ENCODE measurements at places on chromosomes 6 and 20.

DNA sequence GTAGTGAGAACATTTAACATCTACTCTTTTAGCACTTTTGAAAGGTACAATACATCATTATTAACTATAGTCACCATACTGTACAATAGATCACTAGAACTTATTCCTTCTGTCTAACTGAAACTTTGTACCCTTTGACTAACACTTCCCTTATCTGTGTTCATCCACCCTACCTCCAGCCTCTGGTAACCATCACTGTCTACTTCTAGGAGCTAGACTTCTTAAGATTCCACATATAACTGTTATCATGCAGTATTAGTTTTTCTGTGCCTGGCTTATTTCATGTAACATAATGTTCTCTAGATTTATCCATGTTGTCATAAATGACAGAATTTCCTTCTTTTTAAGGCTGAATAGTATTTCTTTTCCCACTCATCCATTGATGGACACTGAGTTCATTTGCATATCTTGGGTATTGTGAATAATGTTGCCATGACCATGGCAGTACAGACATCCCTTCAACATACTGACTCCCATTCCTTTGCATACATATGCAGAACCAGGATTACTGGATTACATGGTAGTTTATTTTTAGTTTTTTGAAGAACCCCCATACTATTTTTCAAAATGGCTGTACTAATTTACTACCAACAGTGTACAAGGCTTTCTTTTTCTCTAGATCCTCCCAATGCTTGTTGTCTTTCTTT is 135.7 kb downstream of the MOXD1 start:
- no peak for DNase-seq

DNA sequence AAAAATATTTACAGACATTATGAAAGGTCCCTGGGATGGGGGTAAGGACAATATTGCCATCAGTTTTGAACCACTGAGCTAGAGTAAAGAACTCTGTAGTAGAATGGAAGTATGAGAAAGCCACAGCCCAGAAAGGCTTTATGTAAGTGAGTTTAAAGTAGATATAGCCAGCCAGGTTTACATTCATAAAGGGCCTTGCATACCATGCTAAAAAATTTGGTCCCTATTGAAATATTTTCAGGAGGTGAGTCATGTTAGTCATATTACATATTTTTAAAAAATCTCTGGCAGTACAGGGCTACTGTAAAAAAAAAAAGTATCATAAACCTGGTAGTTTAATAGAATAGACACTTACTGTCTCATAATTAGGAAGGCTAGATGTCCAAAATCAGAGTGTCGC is 3.5 kb downstream of the ZKSCAN8 start:
- no peak for DNase-seq

DNA sequence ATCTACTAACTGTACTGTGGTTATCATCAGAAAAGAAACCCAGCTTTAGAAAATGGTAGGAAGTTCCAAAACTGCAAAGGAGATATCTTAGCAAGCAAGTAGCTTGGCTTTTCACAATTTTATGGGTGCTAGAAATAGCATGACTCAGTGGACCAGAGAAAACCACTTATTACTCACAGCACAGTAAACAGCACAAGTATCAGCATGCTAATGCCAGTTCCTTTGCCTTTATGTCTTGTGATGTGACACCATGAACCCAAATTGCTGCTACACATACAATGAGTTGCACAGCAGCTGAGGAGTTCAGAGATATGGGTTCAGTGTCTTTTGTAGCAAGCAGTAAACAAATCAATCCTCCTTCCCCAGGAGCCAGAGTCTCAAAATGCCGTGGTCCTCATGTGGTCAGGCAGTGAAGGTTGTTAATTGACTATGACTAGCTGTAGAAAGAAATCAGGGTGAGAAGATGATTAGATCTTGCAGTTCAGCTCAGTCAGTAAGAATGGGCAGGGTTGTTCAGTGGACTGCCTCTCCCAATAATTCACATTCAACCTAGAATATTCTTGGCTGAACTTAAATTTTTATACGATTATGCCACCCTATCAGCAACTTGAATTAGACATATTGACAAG is 73.3 kb downstream of the OPRM1 start:
- no peak for DNase-seq

DNA sequence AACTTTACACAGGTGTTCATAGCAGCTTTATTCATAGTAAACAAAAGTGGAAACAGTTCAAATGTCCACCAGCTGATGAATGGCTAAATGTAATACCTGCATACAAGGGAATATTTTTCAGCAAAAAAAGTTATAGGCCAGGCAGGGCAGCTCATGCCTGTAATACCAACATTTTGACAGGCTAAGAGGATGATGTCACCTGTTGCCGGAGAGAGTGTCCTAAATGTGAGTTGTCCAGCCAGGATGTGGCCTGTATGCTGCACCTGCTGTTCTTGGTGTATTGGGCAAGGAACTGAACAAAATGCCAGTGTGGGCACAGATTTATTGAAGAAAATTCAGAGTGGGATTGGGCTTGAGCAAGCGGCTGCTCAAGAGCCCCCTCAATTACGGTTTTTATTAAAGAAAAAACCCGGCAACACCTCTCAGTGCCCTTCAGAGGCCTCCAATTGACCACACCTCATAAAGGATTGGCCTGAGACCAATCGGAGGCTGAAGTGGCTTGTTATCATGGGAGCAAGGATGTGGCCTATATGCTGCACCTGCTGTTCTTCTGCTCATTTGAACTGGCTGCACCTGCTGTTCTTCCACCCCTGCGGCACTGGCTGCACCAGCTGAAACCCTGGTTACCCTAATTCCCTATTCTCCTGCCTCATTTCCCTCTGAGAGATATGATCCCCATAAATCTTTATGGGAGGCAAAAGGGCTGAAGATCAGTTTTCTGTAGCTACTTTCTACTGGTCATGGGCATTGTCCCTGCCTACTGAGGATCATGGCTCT is 164.3 kb upstream of the PROKR2 start:
- DNase-seq = no peak

DNA sequence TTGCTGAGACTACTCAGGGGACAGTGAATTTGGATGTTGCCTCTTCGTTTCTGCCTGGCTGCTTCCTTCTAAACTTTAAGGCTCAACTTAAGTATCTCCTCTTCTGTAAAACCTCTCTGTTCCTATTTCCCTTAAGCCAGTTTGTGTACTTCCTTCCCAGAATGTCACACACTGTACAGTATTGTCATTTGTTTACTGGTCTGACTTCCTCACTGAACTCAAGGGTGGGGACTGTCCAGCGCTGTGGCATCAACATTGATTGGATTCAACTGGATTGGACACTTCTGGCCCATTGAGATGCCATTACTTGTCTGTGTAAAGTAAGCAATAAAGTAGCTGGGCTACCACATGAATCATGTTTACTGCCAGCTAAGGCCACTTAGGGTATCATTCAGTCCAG is 69.7 kb downstream of the ANKS1A start:
- DNase-seq = no peak

- DNase-seq = no peak
These were observed 109.4 kb upstream of the AKAP12 start for GRCh38 chr6:151130329-151130728.
